Left renal pelvis (tissue), 4 donors: ENCODE measurements at places on chromosomes 3 and 15. TPM values are rescaled to one million over a fixed set of nuclear protein-coding genes. Genes with fewer than 3 reads are reported as not detected.

Gene SNTN
- polyA plus RNA-seq: not detected

Gene RGMA
- 13.3 TPM for polyA plus RNA-seq

Gene GRK7
- 0.06 TPM for polyA plus RNA-seq

Gene SCAANT1
- polyA plus RNA-seq: 1.2 TPM

Gene DCP1A
- 29.6 TPM for polyA plus RNA-seq

DNA sequence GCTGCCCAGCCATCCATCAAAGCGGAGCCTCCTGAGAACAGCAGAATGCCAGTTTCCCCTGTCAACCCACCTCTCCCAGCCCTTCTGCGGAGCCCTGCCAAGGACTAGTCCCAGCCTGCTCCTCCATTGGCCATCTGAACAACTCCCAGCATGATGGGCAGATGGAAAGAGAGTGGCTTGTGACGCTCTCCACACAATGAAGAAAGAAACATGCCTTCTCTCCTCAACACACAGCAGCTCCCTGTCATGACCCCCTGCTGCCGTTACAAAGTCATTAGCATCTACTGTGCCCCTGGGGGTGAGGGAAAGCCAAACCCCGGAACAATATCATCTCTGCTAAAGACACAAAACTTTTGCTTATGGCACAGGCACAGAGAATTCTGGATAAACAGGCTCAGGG lies 33.6 kb downstream of the MECOM start:
- no peak for DNase-seq

DNA sequence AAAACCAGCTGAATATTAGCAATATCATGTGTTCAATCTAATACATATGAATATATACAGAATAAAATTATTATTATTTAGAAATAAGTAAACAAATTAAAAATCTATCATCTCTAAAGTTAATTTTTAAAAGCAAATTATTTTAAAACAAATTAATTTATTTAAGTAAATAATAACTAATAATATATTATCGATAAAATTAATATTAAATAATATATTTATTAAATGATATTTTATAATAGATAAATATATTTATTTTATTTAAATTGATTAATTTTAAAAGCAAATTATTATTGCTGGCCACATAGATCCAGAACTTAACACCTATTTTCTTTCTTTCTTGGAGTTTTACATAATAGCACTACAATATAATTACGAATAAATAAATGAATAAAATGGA lies 22.2 kb downstream of the RTP3 start:
- no peak for DNase-seq

DNA sequence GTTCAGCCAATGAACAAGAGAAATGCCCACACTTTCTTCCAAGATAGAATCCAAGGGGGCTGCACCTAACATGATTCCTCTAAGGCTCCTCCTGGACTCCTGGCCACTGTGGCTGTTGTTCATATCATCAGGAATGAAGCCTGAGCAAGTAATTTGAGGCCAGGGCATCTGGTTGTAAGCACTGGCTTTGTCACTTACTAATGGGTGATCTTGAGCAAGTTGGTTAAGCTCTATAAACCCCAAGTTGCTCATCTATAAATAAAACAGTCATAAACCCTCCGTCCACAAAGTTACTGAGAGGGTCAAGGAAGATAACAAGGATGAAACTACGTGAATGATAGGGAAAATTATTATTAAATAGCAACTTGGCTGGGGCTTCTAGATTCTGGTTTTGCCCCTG lies 58.3 kb downstream of the CDC25A start:
- no peak for DNase-seq

DNA sequence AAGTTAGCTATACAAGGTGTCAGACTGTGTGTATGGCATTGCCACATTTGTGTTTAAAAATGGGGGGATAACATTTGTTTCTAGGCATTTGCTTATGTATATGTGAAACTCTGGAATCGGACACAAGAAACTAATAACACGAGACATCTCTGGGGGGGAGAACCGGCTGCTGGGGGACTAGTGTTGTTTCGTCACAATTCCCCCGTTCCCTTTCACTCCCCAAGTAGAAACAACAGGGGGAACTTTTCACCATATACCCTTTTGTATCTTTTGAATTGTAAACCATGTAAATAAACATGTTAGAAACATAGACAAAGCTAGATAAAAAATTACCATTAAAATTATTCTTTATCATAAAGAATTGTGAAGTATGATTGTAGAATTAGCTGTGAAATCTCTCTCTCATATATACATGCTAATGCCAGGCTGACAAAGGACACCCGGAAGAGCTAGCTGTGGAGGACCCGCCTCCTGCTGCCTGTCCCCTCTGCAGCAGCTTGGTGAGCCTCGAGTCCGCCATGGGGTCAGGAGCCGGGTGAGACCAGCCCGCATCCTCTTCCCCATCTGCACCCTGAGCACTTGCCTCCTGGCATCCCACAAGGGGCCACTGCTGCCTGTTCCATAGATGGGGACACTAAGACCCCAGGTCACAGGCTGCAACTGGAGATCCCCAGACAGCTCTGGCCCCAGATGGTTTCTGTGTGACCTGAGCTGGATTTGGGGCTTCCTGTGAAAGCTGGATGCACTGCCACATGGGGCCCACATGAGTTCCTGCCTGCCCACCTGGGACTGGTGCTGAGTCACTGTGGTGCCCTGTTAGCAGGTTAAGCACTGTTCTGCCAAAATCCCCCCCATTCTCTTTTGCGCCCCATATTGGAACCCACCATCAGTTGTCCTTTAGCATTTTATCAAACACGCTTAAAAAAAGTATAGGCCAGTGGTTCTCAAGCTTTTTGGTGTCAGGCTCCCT lies 91.6 kb downstream of the IQSEC1 start:
- no peak for DNase-seq

DNA sequence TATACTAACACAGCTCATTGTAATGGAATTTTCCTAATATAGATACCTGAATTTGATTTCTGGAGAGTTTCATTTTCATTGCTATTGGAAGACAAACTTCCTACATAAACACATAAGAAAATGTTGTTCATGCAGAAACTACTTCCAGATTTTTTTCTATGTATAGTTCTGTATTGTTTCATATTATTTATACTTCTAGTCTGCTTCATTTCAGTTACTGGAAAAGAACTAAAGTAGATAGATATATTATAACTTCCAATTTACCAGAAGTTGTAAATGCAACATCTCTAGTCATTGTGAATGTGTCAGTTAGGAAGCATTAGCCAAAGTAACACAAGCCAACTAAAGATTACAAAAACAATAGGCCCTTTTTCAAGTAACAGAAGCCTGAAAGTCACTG lies 147.3 kb upstream of the ZNF385D start:
- no peak for DNase-seq

- no peak for DNase-seq
These were observed 253.8 kb downstream of the TLE3 start for GRCh38 chr15:69843900-69844304.

- no peak for DNase-seq
These were observed 81.4 kb downstream of the TOP2B start for GRCh38 chr3:25583343-25583742.

- no peak for DNase-seq
These were observed 68.2 kb downstream of the SEMA5B start for GRCh38 chr3:122959339-122959738.

- no peak for DNase-seq
These were observed 201.2 kb downstream of the BCHE start for GRCh38 chr3:165635791-165636683.

DNA sequence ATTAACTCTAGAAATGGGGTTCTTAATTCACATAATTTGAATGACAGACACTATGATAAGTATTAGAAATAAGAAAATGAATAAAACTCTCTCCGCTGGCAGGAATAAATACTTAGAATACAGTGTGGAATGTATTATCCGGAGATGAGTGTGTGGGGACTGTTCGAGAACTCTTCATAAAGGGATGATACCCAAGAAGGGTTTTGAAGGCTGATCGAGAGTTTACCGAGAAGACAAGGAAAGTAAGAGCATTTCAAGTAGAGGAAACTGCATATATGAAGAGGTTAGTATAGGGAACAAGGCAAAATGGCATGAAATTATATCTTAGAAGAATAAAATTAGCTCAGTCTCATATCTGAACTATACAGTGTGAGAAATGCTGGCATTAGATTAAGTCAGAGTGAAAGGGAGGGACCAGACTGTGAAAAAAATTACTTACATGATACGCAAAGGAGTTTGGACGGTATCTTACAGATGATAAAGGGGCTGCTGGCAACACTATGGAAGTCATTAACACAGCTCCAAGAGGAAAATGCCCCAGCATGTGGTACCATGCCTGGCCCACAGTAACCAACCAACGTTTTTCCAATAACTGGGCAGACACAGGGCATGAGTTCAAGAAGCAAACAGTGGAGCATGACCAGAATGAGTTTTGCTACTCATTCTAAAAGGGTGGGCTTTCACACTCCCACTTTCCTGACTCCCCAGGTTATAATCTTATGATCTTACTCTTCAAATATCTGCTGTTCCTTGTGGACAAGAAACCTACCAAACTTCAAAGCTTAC lies 6.5 kb downstream of the DCBLD2 start:
- DNase-seq: no peak

DNA sequence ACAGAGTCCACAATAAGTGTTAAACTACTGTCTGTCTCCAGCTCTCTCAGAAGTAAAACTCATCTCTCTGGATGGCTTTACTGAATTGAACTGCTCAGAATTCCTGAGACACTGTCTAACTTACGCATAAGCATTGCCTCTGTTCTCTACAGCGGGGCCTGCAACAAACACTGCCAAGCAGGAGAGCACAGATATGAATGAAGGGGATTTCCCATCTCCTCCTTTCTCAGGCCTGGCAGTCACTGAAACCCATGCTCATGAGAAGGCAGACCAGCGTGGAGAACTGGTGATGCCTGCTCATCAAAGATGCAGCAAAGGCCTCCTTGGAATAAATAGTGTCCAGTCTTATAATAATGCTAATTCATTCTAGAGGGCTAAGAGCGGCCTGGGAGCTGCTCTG lies 10.3 kb downstream of the RASGRP1 start:
- DNase-seq: no peak

DNA sequence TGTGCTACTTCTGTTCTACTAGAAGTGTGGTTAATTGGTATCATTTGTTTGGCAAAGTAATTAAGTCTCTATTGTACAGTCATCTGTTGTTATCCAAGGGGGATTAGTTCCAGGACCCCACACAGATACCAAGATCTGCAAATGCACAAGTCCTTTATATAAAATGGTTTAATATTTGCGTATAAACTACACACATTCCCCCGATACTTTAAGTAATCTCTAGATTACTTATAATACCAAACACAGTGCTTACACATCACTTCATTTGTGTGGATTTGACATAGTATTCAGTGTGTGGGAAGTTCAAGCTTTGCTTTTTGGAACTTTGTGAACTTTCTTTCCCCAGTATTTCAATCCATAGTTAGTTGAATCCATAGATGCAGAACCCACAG lies 50.5 kb upstream of the ABI3BP start:
- no peak for DNase-seq

DNA sequence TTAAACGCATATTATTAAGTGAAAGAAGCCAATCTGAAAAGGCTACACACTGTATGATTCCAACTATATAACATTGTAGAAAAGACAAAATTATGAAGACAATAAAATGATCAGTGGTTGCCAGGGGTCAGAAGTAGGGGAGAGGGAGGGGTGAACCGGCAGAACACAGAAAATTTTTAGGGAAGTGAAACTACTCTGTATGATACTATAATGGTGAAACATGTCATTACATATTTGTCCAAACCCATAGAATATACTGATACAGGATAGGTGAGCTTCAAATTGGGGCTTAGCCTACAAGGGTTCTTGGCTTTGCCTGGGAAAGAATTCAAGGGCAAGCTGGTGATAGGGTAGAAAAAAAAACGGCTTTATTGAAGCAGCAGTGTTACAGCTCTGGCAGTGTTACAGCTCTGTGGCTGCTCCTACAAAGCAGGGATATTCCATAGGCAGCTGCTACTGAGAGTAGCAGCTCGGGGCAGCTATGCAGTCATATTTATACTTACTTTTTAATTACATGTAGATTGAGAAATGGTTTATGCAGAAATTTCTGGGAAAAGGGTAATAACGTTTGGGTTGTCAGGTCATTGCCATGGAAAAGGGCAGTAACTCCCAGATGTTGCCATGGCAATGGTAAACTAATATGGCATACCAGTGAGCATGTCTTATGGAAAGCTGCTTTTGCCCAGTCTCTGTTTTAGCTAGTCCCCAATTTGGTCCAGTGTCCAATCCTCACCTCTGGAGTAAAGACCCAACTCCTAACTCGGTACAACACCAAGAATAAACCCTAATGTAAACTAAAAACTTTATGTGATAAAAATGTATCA lies 125.1 kb upstream of the SLC25A36 start:
- no peak for DNase-seq

- DNase-seq: no peak
These were observed 32.6 kb downstream of the SERPINI2 start for GRCh38 chr3:167441256-167441655.

DNA sequence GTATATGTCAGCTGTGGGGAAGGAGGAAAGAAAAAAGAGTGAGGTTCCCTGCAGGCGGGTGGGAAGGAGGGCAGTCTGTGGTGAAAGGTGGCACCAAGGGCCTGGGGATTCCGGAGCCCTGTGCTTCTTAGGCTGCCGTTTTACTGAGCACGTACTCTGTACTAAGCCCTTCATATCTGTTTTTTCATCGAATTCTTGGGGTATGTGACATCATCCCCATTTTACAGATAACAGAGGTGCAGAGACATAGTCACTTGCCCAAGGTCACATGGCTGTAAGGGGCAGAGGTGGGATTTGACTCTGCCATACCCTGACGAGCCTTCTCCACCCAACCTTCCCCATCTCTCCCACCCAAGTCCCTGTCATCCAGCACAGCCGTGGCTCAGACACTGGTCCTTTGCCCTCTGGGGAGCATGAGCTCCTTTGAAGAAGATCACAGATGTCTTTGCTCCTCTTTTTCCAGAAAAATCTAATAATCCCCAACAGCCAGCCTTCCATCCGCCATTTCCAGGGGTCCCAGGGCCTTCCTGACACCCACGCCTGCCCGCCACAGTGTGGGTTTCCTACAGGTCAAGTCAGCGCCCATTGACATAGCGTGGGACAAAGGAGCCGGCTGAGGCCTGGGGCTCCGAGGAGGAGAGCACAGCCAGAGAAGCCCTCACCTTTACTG lies 24.2 kb downstream of the CYP11A1 start:
- no peak for DNase-seq

GRCh38 chr15:32125595-32125994 lies 95.3 kb downstream of the CHRNA7 start:
- DNase-seq: no peak

GRCh38 chr3:112647122-112647521 lies 6.2 kb upstream of the CCDC80 start:
- no peak for DNase-seq
